ENCODE measurements at places on chromosomes 13 and 19.
A peak's percentile ranks its signal among the peaks of the same experiment; 100 is the strongest.

- DNase-seq, result no peak
Measured at GRCh38 chr13:21344662-21345176, 114.4 kb downstream of the ZDHHC20 start.

DNA sequence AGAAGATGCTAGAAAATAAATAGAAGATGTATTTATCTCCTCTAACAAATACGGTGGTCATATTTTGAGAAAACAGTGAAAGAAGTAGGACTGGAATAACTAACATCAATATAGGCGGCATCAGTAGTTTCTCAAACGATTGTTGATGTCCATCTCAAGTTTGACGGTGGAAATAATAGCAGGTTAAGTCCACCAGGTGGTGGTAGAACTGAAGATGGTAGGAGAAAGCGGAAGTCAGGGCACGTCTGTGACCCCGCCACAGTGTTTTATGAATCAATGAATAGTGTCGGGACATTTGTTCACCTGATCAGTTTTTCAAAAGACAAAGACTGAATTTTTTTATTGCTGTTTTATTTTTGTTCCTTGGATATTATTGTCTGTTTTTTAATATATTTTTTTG, 706.4 kb upstream of the SLC10A2 start:
- DNase-seq, result no peak

GRCh38 chr13:23915308-23915707, 18.0 kb upstream of the C1QTNF9B start:
- DNase-seq, result no peak

DNA sequence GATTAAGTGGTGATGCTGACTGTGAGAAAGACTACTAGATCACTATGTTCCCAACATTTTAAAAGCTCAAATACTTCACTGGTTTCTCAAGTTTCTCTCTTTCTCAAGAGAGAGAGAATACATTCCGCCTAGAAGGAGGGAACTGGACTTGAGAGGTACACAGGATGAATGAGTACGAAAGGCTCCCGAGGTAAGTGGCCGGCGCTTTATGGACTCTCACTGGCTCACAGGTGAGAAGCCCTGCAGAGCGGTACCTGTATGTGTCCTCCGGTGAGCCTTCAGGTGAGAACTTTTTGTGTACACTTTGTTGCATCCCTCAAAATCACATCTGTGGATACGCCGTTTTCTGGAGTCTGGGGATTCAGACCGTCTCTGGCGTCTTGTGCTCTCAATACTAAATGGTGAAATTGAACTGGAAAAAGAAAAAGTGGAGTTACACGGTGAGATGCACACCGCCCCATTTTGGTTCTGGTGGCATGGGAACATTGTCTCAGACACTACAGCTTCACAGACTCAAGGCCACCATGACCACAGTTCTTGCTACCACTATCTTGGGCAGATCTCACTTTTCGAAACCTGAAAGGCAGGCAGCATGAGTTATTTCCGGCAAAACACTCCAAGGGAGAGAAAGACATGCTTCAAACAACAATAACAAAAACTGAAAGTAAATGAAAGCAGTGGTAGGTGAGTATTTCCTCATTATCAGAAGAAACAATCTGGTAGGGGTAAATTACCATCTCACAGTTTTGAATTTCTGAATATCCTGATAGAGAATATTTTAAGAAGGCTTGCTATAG, 418.9 kb downstream of the KLF12 start:
- DNase-seq, result no peak

DNA sequence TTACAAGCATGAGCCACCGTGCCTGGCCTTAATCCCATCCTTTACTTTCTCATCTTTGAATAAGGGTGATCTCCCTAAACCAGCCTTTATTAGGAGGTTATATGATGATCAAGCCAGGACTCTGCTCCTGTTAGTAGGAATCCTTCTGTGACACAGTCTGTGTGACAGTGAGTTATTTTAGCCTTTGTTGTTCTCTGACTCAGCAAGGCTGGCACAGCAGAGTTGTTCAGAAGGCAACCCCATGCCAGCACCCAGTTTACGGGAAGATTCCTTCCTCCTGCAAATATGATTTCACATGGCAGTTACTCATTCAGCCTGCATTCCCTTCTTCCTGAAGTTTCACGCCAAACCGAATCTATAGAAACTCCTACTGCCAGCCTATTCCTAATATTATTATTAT, 10.5 kb upstream of the MIER2 start:
- no peak for DNase-seq

DNA sequence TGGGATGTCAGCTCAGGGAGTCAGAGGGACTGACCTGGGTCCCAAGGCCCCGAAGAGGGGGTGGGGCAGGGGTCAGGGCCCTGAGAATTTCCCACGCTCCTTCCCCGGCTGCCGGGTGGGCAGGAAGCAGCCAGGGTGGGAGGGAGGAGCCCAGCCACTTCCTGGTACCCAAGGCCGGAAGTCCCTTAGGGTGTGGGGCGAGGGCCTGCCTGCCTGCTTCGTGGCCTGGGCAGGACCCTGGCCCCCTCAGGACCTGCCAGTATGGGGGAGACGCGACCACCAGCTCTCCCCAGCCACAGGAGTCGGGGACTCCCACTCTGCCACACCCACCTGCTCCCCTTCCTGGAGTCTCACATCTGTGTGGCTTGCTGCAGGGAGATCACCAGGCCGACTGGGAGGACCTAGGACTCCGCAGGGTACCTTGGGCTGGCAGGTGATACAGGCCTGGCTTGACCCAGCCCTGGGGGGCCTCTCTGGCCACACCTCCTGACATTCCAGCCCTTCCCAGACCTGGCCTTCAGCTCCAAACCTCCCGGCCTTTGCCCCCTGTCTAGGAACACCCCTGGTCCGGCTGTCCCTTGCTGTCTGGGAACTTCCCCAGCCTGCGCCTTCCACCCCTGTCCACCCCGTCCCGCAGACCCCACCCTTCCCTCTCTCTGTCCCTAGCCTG, 9.8 kb upstream of the CIRBP start:
- peak; percentile 75 for DNase-seq

DNA sequence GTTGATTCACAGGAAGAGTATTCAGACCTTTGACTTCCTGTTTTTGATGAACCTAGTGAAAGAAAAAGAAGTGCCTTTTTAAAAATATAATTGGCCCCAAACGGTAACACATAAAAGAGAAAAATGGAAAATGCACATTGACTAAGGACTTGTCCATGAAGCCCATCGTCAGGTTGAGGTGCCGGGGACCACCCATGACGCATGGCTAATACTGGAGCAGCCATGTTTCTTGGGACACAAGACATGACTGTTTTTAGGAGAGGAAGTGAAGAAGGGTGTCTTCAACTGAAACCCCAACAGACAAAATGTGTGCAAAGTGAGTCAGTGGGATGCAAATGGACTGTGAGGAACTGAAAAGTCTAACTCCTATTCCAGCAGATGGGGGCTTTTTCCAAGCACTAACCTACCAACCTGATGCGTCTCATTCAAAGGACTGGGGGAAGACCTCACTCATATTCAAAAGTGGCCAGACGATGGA, 459.4 kb downstream of the FOXO1 start:
- peak; percentile 44 for DNase-seq

DNA sequence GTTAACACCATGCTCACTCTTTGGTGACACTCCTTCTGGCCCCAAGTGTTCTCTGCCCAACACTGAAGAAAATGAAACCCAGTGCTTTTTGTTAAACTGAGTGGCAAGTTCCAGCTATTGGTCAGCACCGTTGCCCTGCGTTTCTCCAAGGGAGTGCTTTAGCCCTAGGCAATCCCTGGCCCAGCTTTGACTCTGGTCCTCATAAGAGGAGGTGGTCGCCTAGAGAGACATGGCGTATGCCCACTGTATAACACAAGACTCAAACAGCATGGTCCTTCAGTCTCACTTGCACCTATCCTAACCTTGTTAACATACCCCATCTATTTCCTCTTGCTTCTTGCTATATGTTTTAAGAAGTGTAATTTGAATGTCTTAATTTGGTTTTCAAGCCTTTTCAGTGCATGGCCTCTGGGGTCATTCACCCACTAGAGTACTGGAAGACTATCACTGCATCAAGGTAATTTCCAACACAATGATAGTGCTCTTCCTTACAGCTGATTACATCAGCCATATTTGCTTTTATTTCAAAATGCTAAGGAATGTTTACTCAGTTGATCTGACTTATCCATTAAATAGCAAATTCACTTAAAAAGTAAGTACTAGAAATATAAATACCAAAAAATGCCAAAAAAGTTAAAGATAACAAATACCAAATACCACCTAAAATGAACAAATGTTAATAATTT, 190.5 kb upstream of the SOX21 start:
- no peak for DNase-seq

GRCh38 chr13:71820699-71821098, 46.3 kb downstream of the DACH1 start:
- no peak for DNase-seq

DNA sequence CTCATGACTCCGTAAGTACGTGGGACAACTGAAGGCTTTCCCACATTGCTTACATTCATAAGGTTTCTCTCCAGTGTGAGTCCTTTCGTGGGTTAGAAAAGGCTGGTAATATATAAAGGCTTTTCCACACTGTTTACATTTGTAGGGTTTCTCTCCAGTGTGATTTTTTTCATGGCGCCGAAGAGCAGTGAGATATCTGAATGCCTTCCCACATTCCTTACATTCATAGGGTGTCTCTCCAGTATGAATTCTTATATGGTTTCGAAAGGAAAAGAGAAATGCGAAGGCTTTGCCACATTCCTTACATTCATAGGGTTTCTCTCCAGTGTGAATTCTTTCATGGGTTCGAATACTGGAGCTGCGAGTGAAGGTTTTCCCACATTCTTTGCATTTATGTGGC, 29.5 kb downstream of the ZNF490 start:
- no peak for DNase-seq

- no peak for DNase-seq
Measured at GRCh38 chr13:87235621-87236020, 435.6 kb upstream of the SLITRK5 start.

DNA sequence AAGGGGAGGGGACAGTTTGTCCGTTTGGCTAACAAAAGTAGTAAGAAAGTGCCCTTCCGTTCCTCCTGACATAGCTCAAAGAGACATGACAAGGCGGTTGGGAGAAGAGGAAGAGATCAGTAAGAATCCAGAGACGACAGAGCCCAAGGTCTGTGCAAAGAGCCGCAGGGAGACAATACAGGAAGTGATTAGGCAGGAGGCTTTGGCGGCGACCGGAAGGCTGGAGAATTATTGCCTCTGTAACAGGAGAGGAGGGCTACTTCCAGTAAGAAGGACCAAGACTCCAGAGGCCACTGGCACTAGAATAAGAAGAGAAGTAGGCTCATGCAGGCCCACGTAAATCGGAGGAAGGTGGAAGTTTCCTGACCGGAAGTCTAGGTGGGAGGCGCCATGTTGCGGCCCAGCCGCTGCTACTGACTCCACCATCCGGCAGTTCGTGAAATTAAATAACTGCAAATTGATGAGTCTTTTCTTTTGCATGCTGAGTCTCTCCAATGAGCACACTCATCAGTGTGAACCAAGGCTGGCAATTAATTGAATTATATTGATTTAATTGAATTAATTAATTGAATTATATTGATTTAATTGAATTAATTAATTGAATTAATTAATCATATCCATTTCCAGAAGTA, 9.9 kb downstream of the RFX2 start:
- DNase-seq, result peak; percentile 37

DNA sequence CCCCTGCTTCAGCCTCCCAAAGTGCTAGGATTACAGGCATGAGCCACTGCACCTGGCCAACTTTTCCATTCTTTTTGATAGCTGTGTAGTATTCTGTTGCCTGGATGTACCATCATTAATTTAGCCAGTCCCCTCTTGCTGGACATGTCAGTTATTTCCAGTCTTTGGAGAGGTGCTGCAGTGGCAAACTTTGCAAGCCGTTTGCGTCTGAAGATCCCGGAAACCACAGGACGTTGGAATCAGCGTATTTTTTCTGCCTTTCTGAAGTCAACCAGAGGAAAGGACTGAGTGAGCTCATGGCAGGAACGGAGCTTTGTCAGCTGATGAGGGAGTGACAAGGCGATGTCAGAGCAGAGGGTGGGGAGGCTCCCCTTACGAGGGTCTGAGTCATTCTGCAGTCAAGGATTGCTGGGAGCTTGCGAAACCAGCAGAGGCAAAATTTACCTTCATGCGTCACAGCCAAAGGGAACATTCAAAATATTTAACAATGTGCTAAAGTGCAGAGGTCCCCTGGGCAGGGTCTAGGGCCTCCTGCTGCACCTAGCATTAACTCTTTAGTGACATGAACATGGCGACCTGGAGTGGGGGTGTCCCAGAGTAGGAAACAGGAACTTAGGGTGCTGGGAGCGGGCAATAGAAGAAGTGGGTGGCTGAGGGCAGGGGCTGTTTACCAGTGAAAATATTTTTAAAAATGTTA, 5.6 kb downstream of the C5AR1 start:
- no peak for DNase-seq

DNA sequence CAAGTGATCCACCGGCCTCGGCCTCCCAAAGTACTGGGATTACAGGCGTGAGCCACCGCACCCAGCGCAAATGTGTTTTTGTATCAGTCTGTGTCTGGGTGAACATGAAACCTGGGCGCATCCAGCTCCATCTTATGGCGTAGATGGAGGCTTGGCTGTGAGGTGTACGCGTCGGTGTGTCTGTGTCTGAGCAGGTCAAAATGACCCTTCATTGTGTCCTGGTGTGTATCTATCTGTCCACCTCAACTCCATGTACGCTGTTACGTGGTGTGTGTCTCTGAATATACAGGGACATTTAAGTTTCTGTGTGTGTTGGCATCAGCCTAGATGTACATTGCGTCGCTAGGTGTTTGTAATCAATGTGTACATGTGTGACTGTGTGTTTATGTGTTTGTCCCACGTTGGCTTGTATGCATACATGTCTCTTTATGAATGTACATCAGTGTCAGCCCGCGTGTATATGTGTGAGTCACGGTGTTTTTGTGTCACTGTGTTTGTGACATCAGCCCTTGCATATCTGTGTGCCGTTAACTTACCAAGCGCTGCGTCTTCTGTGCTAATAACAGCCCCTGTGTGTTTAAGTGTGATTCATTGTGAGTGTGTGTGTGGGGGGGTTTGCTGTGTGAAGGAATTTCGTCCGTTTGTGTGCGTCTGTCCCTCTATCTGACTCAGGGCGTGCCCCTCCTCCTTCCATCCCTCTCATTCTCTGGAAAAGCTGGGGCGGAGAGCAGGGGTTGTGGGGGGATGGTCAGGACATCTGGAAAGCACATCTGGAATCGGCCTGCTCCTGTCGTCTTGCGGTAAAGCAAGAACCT, 6.4 kb downstream of the AXL start:
- no peak for DNase-seq

DNA sequence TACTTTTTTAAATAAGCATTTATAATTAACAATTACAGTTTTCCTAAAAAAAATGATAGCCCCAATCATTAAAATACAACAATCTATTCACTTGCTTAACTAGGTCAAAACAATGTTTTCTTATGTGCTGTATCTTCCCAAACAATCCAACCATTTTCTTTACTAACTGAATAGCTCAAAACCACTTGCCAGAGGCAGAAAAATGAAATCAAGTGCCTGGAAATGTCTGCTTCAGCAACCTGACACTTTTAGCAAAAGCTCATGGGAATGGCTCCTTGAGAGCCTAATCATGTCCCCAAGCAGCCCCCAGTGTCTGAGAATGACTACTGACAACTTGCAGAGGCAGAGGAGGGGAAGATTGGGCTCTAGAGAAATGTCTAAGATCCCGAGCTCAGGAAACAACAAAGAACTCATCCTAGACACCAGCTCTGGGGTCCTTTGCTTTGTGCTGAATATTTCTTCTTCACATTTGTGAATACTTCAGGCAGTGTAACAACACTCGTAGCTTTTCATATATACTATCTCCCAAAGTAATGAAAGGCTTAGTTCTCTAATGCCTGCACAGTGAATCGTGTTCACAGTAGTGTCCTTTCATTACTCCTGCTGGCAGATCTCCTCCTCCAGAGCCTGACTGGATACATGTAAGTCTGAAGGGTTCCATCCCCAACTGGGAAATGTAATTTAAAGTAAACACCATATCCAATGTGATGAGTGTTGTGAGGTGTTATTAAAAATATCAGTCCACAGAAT, 280.0 kb downstream of the LHFPL6 start:
- no peak for DNase-seq

- DNase-seq, result no peak
Measured at GRCh38 chr19:5484398-5485285, 29.4 kb downstream of the ZNRF4 start.
